ENCODE measurements at places on chromosomes 12 and 14. TPM values are rescaled to one million over a fixed set of nuclear protein-coding genes. Genes with fewer than 3 reads are reported as not detected.
A peak's percentile ranks its signal among the peaks of the same experiment; 100 is the strongest.

DNA sequence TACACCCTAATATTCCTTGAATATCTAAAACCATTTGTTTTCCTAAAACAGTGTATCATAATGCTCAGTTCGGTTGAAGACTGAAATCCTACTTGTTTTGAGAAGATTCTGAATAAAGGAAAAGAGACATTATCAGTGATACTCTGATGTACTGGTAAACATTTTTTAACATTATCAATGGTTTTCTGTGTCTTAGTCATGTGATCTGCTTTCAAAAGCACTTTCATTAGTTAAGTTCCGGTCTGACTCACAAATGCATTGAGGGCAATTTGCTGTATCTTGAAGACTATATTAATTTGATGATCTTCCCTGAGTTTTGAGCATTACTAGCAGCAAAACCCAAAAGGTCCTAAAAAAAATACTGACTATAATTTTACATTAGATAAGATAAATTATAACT, 145.6 kb downstream of the PRKD1 start:
- DNase-seq = no peak
- H3K27me3 ChIP-seq = no peaks in the 10 kb centered on the region
- no peaks in the 10 kb centered on the region for H3K4me1 ChIP-seq
- no peak overlapping the region for H3K4me3 ChIP-seq
- no peaks in the 10 kb centered on the region for H3K36me3 ChIP-seq

DNA sequence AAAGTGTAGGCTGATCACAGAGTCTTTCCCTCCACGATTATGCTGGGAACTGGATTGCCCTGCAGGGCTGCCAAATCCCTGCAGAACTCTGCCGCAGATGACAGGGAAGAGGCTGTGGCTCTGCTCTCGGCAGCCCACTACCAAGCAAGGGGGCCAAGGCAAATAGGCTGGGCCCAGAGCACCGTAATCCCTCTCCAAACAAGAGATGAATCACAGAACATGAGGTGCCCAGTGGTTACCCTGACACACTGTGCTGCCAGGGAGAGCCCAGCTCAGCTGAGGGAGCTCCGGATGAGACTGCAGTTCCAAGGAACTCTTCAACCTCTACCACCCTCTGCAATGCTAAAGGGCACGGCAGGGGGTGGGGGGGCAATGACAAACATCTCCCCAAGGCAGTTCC, 33.9 kb downstream of the STON2 start:
- no peaks in the 10 kb centered on the region for H3K27me3 ChIP-seq
- no peak overlapping the region for H3K4me3 ChIP-seq
- no peak overlapping the region for H3K27ac ChIP-seq
- no peaks in the 10 kb centered on the region for H3K4me1 ChIP-seq

DNA sequence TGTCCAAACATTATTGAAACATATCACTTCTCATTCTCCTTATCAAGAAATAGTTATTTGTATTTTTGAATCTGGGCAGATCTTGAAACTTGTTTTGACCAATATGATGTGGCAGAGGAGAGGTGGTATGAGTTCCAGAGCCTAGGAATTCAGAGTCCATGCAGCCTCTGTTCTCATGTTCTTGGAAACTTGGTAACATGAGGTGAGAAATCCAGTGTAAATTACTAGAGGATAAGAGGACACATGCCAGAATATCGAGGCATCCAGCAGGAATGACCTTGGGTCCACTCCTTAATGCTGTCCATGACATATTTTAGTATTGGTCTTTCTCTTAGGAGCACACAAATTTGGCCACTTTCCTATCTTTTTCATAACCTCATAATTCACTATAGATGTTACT, 1374.6 kb downstream of the FSCB start:
- H3K27me3 ChIP-seq = no peaks in the 10 kb centered on the region
- H3K4me3 ChIP-seq = no peak overlapping the region
- no peak overlapping the region for H3K27ac ChIP-seq
- no peak for DNase-seq
- no peaks in the 10 kb centered on the region for H3K36me3 ChIP-seq

DNA sequence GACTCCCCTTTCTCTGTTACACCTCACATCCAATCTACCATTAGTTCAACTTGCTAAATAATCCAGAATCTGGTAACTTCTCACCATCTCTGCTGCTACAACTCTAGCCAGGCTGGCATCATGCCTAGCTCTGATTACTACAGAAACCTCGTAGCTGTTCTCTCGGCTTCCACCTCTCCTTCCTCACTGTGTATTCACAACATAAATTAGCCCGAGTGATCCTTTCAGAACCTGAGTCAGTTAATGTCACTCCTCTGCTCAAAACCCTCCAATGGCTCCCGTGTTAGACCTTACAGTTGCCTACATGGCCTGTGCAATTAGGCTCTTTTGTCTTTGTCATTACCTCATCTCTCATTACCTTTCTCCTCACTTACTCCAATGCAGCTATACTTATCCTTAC, 139.4 kb downstream of the PDE3A start:
- no peaks in the 10 kb centered on the region for H3K36me3 ChIP-seq
- no peak for DNase-seq
- no peaks in the 10 kb centered on the region for H3K27me3 ChIP-seq
- H3K4me1 ChIP-seq = peaks cover 3% of the 10 kb centered on the region
- H3K4me3 ChIP-seq = no peak overlapping the region

- no peak overlapping the region for H3K4me3 ChIP-seq
- no peaks in the 10 kb centered on the region for H3K36me3 ChIP-seq
- peaks cover 9% of the 10 kb centered on the region for H3K4me1 ChIP-seq
- H3K27ac ChIP-seq = no peak overlapping the region
- no peaks in the 10 kb centered on the region for H3K27me3 ChIP-seq
Observed at GRCh38 chr14:61077951-61078720, 97.1 kb downstream of the SLC38A6 start.

DNA sequence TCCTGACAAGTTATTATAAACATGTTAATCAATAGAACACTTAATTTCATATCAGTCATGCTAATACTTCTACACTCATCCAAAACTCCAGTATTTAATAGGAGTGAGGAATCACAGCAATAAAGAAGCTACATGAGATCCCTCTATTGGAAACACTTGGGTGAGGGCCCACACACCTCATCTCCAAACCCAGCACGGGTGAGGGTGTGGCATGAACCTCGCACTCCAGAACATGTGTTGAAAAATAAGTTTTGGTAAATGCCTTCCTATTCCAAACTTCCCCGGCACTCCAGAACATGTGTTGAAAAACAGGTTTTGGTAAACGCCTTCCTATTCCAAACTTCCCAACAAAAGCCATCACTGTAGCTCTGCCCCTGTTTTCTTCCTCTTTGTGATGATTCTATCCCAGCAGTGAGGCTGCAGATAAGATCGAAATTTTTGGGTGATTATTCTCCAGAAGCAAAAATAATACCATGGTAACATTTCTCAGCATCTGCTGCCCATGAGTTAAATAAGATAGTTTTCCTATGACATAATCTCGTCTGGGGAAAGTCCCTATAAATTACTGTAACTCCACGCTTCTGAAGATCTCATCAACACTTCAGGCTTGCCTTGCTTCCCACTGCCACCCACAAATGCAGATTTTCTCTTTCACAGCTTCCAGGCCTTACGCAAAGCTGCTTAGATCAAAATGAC, 24.4 kb upstream of the PTPRB start:
- no peak overlapping the region for H3K4me3 ChIP-seq
- peaks cover 33% of the 10 kb centered on the region for H3K4me1 ChIP-seq
- H3K27me3 ChIP-seq = no peaks in the 10 kb centered on the region

DNA sequence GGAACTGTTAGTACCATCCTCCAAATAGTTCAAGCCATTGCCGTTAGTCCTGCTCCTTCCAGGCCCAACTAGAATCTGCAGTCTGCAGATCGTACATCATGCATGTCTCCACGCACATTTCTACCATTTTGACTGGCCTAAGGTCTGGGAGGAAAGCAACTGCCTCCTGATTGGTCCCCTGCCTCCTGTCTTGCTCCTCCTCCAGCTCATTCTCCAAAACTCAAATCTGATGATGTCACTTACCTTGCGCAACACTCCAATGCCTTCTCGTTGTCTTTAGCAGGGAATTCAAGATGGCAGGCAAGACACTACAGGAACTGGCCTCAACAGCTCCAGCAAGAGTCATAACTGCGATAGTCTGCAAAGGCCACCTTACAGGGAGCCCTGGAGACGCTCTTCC, 9.7 kb upstream of the HCAR1 start:
- no peak for DNase-seq
- no peaks in the 10 kb centered on the region for H3K27me3 ChIP-seq
- no peak overlapping the region for H3K27ac ChIP-seq
- no peaks in the 10 kb centered on the region for H3K36me3 ChIP-seq
- H3K4me1 ChIP-seq = no peaks in the 10 kb centered on the region
- no peak overlapping the region for H3K4me3 ChIP-seq

- no peak for DNase-seq
- H3K4me3 ChIP-seq = no peak overlapping the region
- H3K27ac ChIP-seq = no peak overlapping the region
- no peaks in the 10 kb centered on the region for H3K27me3 ChIP-seq
- H3K4me1 ChIP-seq = no peaks in the 10 kb centered on the region
Observed at GRCh38 chr14:20550926-20551325, 9.9 kb downstream of the RNASE9 start.

GRCh38 chr12:43761500-43761899, 2.7 kb downstream of the IRAK4 start:
- H3K27ac ChIP-seq = no peak overlapping the region
- no peak for DNase-seq
- H3K4me1 ChIP-seq = peaks cover 15% of the 10 kb centered on the region
- H3K4me3 ChIP-seq = no peak overlapping the region
- H3K36me3 ChIP-seq = no peaks in the 10 kb centered on the region
- H3K27me3 ChIP-seq = no peaks in the 10 kb centered on the region

DNA sequence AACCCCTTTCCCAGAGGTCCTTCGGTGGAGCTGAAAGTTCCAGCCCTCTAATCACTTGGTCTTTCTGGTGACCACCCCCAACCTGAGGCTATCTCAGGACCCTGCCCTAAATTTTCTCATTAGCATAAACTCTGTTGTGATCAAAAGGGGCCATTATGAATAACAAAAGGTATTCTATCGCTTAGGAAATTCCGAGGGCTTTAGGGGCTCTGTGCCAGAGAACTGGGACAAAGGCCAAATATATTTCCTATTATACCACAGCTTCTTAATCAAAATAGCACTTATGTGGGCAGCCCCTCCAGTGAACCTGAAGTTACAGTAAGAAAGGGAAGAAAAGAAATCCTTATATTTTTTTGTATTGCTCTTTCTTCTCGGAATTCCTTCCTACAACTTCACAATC, 125.3 kb upstream of the NPAS3 start:
- no peaks in the 10 kb centered on the region for H3K36me3 ChIP-seq
- H3K27me3 ChIP-seq = no peaks in the 10 kb centered on the region
- no peak overlapping the region for H3K4me3 ChIP-seq

GRCh38 chr12:80432061-80432460, 12.0 kb upstream of the PTPRQ start:
- H3K4me3 ChIP-seq = no peak overlapping the region
- H3K27ac ChIP-seq = no peak overlapping the region
- H3K4me1 ChIP-seq = no peaks in the 10 kb centered on the region
- DNase-seq = peak; percentile 23
- H3K27me3 ChIP-seq = no peaks in the 10 kb centered on the region

DNA sequence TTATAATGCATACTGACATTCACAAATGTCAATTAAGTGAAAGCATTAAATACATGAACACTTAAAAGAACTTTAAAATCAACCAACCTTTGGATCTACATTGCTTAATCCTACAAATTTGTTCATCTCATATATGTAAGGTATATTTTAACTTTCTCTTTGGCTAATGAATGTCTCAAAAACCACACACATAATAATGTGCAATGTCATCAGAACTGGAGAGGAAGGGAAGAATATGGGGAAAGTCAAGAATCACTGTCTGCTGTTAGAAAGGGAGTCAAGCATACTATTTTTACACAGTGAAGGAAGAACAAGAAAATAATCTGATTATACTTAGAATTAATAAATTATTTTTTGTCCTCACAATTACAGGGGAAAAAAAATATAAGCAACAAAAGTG, 4.9 kb downstream of the GMFB start:
- peaks cover 14% of the 10 kb centered on the region for H3K36me3 ChIP-seq
- no peak overlapping the region for H3K4me3 ChIP-seq
- no peak for DNase-seq

GRCh38 chr14:59318908-59319307, 130.4 kb downstream of the DAAM1 start:
- no peak overlapping the region for H3K4me3 ChIP-seq
- H3K36me3 ChIP-seq = no peaks in the 10 kb centered on the region
- no peak overlapping the region for H3K27ac ChIP-seq

DNA sequence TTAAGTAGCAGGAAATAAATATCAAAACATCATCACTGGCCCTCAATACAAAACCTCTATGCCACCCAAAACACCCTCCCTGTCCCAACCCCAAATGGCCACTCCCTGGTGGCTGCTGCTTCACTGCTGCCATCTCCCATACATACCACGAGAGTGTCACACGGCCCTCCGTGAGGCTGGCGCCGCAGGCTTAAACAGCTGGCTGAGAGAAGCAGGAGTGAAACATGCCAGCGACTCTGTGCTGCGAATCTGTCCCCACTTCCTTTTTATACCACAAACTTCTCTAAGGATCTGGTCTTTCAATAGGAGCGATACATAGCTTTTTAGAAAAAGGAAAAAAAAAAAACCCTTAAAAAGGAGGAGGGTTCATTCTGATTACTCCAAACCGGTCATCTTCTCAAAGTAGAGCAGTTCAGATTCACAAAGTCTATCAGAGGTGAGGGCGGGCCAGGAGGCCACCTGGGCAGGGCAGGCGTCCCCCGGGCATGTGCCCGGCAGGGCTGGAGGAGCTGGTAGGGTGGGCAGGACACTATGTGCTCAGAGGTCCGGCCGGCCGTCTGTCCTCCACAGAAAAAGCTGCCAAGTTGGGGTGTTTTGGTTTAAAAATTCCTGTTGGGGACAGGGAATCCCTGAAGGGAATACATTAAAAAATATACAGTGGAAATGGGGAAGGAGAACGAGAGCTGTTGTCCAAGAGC, 26.5 kb downstream of the MAX start:
- no peak overlapping the region for H3K27ac ChIP-seq
- no peaks in the 10 kb centered on the region for H3K27me3 ChIP-seq
- no peaks in the 10 kb centered on the region for H3K4me1 ChIP-seq
- no peak for DNase-seq

GRCh38 chr14:101875727-101876554, 88.4 kb upstream of the DYNC1H1 start:
- H3K27ac ChIP-seq = no peak overlapping the region
- DNase-seq = no peak
- H3K4me1 ChIP-seq = peaks cover 11% of the 10 kb centered on the region
- H3K27me3 ChIP-seq = no peaks in the 10 kb centered on the region
- no peak overlapping the region for H3K4me3 ChIP-seq
- no peaks in the 10 kb centered on the region for H3K36me3 ChIP-seq

WNT1 gene
- total RNA-seq = not detected

BICDL1 gene
- total RNA-seq = 7.3 TPM

Measured in astrocyte (in vitro differentiated cells and primary cell).